ENCODE measurements at places on chromosomes 12 and 14. TPM values are rescaled to one million over a fixed set of nuclear protein-coding genes. Genes with fewer than 3 reads are reported as not detected.

Gene CCDC177
- 0.12 TPM for total RNA-seq

Gene TAMALIN
- total RNA-seq: 17.9 TPM

Gene MIP
- not detected for total RNA-seq

Gene B4GALNT1
- 0.17 TPM for total RNA-seq

Gene DNAJC22
- 4.3 TPM for total RNA-seq

Gene SERPINA4
- not detected for total RNA-seq

Gene EPS8
- 207 TPM for total RNA-seq

Gene TGM1
- 7.9 TPM for total RNA-seq

Gene AACS
- total RNA-seq: 27.2 TPM

Gene HHIPL1
- 2.7 TPM for total RNA-seq

Gene RNU6-7
- not detected for total RNA-seq

Gene PRB2
- total RNA-seq: not detected

Gene GDF3
- total RNA-seq: not detected

Gene ANKRD33
- total RNA-seq: not detected

Gene OR4E2
- not detected for total RNA-seq

Gene RASSF8
- 31.2 TPM for total RNA-seq

Gene MSRB3
- total RNA-seq: 28.3 TPM

Gene NOXRED1
- not detected for total RNA-seq

Gene TMEM229B
- 1.8 TPM for total RNA-seq

Gene KLRC1
- not detected for total RNA-seq

Gene IFI27L1
- total RNA-seq: 12.5 TPM

Gene RGS6
- not detected for total RNA-seq

Gene CTSG
- total RNA-seq: not detected

Gene TCL1B
- total RNA-seq: not detected

Gene GEMIN2
- total RNA-seq: 19.4 TPM

Gene ASIC1
- total RNA-seq: 13.2 TPM

Gene HVCN1
- total RNA-seq: 1.3 TPM

Gene TMEM63C
- not detected for total RNA-seq

Gene SMCO3
- 7.6 TPM for total RNA-seq

Gene ACSS3
- total RNA-seq: 8.8 TPM

Gene DAO
- total RNA-seq: not detected

Gene GRIP1
- not detected for total RNA-seq

Gene RPL10L
- total RNA-seq: not detected

Gene CLEC6A
- not detected for total RNA-seq

Gene SOAT2
- 0.12 TPM for total RNA-seq

Gene CLEC7A
- not detected for total RNA-seq

Gene CLEC4C
- not detected for total RNA-seq

Gene SRGAP1
- total RNA-seq: 6.4 TPM

Gene ATF7IP
- total RNA-seq: 12.6 TPM

Gene PSMC1
- total RNA-seq: 78.6 TPM

Gene ASCL1
- total RNA-seq: not detected

Gene TEX52
- not detected for total RNA-seq

Gene DLK1
- 0.34 TPM for total RNA-seq

Gene NEDD8
- 180 TPM for total RNA-seq

Gene KRT3
- total RNA-seq: not detected

Gene DYNLL1
- 221 TPM for total RNA-seq
